Central memory CD4-positive, alpha-beta T cell (primary cell): ENCODE measurements at places on chromosomes 4 and X.

DNA sequence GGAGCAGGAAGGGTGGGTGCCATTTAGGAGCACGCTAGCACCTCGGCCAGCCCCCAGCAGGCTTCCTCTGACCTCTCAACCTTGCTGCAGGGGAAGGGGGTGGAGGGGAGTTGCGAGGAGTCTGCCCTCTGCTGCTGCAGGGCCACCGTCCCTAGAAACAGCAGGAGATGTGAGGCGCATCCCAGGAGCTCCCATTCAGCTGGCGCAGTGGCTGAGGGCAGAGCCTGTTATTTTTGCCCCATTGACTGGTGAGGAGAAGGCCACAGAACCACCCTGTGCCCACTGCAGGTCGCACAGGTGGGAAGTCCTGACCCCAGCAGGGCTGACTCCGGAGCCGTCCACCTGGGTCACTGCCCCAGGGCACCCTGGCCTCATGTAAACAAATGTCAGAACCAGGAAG, 8.0 kb downstream of the PDE6B start:
- DNase-seq = no peak

DNA sequence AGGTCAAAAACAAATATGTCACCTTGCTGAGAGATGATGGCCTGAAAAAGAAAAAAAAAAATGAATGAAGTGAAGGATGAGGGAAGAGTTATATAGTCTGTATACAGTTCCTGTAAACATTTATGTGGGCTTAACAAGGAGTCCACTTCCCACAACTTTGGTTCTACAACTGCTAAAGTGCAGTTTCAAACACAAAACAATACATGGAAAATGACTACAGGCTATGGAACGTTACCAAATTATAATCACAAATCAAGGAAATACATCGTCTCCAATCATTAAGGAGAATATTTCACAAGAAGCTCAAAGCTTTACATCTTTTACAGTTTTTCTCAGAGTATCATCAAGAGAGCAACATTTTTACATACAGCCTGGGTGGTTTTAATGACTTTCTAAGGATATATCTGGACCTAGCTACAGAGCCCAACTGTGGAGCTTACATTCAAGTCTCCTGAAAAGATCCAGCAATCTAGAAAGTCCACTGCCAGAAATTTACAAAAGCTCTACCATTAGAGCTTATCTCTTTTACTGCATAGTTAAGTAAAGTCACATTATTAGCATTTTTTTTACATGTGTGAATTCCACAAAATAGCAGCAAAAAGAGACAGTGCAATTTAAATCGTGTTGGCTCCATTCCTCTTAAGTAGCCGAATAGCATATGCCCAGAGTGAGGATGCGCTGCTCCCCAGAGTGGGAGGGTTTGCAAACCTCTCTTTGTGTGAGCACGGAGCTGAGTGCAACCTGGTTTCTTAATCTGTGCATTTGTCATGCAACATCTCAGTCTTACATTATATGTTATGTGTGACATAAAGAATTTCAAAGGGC, 128.3 kb downstream of the MANBA start:
- no peak for DNase-seq

DNA sequence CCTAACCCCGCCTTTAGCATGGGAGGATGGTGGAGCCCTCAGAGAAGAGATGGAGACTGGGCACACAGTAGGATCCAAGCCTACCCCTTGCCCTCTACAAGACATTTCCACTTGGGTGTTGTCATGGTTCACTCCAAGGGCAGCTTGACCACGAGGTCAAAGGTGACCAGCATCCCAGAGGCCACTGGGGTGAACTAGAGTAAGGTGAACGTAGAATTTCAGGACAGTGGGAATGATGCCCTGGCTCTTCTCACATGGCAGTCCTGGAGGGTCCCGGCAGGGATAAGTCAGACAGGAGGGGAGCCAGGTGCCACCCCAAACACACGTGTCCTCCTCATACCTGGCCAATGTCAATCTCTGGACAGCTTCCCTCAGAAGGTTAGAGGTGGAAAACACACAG, 274.2 kb upstream of the AGTR2 start:
- DNase-seq = no peak

DNA sequence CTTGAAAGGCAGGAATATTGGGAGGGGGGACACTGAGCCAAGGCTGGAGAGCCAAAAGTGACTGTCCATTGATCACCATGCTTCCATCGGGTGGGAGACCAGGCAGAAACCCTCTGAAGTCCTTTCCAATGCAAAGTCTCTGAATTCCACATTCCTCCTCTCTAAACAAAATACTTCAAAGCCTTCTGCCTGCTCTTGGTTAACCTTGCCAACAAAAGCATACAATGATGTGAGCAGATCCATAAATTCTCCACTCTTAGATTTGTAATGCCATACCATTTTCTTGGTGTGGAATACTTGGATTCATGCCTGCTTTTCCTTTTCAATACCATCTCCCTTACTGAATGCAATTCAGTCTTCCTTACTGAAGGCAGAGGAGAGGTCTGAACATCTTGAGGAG, 74.1 kb upstream of the FAM9B start:
- no peak for DNase-seq

DNA sequence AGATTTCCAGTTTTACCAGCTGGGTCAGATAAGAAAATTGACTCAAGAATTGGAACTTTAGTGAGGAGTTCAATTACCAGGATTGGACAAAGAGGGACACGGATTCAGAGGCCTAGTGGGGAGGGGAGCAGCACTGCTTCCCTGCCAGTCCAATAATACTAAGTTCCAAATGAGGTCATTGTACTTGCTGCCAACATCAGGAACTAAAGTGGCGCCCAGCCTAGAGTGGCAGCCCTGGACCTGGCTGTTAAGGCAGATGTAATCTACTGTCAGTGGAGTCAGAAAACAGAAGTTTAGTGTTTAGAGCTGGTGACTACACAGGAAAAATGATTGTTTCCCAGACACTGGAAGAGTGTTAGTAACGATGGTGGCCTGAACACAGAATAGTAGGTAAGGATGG, 42.7 kb upstream of the RAPGEF2 start:
- DNase-seq = no peak

- DNase-seq = no peak
These were observed 32.6 kb upstream of the DHRSX start for GRCh38 chrX:2533424-2533823.
